Dermis microvascular lymphatic vessel endothelial cell (primary cell): ENCODE measurements at places on chromosomes 13 and 19.
A peak's percentile ranks its signal among the peaks of the same experiment; 100 is the strongest.

DNA sequence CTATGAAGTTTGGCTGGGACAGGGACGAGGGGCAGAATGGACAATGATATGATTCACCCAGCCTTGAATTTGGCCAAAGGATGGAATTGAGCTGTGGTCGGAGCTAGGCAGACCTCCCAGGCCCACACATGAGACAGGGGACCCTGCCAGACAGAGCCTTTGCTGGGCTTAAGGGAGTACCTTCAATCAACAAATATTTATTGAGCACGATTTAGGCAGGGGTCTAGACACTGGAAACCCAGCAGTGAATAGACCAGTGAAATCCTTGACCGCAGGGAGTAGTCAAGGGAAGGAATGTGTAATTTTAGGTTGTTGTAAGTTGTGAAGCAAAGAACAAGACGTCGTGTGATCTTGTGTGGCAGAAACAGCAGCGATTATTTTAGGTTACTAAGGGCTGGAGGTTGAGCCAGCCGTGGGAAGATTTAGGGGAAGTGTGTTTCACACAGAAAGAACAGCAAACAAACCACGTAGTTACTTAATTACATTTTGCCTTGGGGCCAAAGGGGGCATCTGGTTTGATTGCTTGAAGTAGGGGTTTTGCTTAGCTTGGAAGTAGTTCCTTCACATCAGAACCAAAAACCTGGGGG is 16.9 kb upstream of the AP1M2 start:
- peak; percentile 81 for DNase-seq

GRCh38 chr19:49427339-49427738 is 2.2 kb downstream of the GFY start:
- no peak for DNase-seq

GRCh38 chr13:40539576-40540327 is 126.7 kb downstream of the FOXO1 start:
- DNase-seq, result no peak

- DNase-seq, result no peak
These were observed 28.6 kb downstream of the ALOX5AP start for GRCh38 chr13:30763786-30764413.

- peak; percentile 54 for DNase-seq
These were observed 505 bp upstream of the ZIC2 start for GRCh38 chr13:99980824-99981734.

DNA sequence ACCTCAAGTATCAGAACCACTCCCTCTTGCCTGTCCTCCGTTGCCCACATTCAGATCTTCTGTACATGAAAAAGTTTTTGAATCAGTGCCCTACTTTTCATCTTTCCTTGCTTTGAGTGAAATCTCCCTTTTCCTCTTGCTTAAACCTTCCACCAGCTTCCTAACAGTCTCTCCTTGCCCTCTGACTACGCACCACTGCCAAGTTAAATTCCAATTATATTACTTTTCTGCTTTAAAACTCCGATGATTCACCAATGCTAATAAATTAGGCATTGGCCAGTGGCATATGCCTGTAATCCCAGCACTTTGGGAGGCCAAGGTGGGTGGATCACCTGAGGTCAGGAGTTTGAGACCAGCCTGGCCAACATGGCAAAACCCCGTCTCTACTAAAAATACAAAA is 30.7 kb upstream of the RFXAP start:
- DNase-seq, result no peak

GRCh38 chr13:98280176-98280510 is 103.1 kb upstream of the RNF113B start:
- no peak for DNase-seq

DNA sequence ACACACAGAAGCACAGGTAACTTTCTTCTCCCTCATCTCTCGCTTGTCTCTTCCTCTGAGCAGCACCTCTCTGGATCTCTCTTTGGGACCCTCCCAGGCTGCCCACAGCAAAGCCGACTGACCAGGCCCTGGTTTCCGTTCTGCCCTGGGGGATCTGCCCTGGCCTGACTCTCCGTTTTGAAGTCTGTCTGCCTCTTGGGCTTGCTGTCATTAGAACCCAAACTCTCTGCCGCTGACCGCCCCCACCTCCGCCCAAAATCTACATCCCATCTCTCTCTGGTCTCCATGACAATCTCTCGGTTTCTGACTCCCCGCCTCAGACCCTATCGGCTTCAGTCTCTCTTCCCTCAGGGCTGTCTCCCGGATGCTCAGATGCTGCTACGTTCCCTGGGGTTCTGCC is 6.9 kb downstream of the KCNC3 start:
- DNase-seq, result no peak

- no peak for DNase-seq
These were observed 423.5 kb upstream of the ATXN8OS start for GRCh38 chr13:69683921-69684686.

GRCh38 chr13:90302107-90302506 is 1045.4 kb upstream of the MIR17HG start:
- DNase-seq, result no peak

GRCh38 chr19:39398297-39398864 is 7.2 kb downstream of the MED29 start:
- DNase-seq, result no peak

GRCh38 chr19:38869160-38869835 is 8.8 kb downstream of the RINL start:
- no peak for DNase-seq

DNA sequence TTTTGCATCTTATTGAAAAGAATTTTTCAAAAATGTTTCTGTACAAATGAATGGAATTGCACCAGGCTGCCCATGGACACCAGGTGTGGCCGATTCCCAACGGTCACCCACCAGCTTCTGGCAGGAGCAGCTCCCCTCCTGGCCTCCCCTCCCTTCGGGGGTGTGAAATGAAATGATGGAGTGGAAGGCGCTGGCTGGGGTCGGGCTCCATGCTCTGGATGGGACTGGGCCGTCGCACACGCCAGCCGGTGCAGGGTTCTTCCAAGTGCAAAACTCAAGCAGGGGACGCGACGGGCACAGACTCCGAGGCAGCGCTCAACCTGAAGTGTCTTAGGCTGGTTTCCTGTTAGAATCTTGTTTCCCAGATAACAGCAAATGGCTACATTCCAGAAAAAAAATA is 21.9 kb downstream of the C19orf44 start:
- no peak for DNase-seq

GRCh38 chr13:23629566-23630272 is 59.5 kb downstream of the TNFRSF19 start:
- DNase-seq, result no peak
